Stimulated activated CD4-positive, alpha-beta T cell treated with anti-CD3 and anti-CD28 coated beads, TNF-alpha, amount 100 ng/mL, for 48 hours (primary cell): ENCODE measurements at places on chromosomes 2 and 18.

- DNase-seq = no peak
Observed at GRCh38 chr2:63465633-63466032, 122.6 kb downstream of the WDPCP start.

DNA sequence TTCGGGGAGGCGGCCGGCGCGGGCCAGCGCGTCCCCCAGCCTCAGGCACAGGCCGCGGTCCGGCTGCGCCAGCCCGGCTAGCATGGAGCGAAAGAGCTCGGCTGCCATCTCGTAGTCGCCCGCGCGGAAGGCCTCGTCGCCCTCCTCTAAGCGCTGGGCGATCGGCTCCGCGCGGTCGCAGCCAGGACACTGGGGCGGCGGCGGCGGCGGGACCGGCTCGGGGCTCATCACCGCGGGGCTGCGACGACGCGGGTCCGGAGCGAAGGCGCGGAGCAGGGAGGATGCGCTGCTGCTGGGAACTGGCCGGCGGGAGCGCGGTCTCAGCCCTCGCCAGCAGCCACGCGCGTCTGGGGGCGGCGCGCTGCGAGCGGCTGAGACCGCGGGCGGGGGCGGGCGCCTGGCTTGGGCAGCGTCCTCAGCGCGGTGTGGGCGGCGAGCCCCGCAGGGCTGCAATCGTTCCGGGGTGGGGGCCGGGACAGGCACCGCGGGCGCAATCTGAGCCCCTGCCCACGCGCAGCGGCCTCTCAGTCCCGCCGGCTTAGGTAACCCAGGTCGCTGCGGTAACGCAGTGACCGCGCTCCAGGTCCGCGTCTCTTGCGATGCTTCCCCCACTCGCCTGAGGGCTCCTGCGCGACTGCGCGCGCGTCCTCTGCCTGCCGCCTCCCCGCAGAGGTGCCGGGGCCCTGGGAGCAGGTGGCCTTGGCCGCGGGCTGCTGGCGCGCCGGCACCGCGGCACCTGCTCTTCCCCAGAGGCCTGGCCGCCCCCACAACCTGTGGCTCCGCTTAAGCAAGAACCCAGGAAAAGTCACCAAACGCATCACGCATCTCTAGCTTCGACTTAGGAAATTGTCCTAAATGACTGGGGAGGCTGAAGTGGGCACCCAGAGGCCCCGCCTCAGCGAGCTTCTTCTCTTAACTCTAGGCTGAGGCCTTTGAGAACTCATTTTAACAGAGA is at the start of gene LONRF2:
LONRF2 (minus strand) TSS at position 636 of the 955 bp plus-strand sequence; CDS start at position 228, 408 bp downstream.
- DNase-seq = no peak

DNA sequence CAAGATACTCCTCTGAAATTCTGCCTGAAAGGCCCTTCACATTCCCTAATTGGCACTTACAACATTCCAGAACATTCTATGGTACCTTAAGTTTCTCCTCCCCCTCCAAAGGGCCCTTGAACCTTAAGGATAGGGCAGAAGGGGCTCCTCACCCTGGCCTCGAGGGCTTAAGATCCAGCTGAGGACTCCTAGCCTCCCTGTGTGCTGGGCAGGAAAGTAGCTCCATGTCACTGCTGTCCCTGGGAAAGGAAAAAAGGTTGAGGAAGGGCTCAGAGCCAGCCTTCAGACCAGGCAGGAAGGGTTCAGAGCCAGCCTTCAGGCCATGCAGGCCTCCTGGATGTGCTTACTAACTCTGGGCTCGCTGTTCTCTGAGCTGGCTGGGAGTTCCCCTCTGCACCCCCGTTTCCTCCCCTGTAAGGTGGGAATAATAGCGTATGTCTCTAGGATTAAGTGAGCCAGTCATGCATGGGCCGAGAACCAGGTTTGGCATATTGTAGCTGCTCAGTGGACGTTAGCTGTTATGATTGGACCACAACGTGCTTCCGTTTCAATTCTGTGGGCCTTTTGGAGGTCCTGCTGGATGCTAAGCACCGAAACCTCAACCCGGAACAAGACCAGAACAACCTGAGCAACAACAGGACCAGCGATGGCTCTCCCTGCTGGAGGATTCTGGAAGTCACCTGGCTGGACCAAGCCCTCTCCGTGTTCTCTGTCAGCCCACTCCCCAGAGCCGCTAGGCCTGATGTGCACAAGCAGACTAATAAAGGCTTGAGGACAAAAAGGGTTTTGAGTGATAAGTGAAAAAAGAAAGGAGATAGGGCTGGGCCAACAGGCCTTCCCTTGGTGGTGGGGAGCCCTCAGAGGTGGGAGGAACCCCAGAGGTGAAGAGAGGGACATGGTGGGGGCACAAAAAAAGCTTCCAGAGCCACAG is 1.0 kb upstream of the B3GNT7 start:
- DNase-seq = no peak

DNA sequence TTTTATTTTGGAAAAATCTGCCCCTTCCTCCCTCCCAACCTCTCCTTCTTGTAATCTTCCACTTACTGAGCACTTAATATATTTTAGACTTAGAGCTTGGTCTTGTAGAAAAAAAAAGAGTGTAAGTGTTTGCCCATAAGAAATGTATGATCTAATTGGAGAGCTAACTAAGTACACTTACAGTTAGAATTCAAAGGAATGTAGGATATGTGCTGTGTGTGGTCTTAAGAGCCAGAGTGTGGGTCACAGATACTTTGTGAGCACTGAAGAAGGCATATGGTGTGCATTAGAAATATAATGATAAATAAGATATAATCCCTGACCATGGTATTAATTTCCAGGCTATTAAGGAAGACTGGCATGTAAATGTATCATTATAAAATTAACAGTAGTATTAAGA is 91.8 kb upstream of the ZNF521 start:
- no peak for DNase-seq

DNA sequence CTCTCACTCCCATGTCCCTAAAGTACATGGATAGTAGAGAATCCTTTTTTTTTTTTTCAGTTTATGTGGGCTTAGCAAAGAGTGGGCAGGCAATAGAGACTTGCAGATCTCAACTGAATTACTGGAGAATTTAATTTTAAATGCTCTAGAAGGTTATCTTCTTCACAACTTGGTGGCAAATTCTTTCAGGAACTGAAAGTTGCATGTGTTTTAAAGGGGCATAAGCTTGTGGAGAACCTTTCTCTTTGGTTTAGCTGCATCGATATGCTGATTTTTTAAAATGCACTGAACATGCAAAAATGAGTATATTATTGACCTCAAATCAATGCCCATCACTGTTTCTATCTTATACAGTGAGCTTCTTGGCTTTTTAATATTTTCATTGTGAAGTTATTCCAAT is 24.9 kb upstream of the GALNT3 start:
- no peak for DNase-seq

GRCh38 chr2:36277146-36277808 is 78.3 kb upstream of the CRIM1 start:
- DNase-seq = peak; percentile 32

- DNase-seq = no peak
Observed at GRCh38 chr2:227153758-227154486, 10.1 kb downstream of the COL4A4 start.

DNA sequence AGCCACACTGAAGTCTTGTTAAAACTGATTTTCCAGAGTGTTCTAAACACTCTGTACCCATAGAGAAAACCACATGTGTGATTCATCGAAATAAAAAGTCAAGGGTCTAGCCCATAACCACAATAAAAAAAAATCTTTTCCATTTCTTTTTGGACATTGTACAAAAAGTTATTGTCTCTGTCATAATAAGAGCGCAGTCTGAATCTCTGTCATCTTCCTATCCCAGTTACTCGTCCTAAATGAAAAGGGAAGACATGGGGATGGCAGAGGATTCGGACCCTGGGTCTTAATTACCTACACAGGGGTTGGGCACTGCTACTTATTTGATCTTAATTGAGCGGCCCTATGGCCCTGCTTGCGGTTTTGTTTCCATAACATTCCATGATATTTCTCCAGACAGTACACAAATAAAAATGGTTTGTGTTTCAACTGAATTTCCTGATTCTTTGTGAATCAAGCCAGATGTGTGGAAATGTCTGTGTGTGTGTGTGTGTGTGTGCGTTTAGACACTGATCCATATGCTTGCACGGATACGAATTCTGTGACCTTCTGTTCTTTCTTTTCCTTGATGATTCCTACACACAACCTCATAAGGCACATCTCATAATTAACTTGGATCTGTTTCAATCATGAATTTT is 133.4 kb upstream of the SPATS2L start:
- no peak for DNase-seq

GRCh38 chr2:38533757-38534545 is 68.8 kb downstream of the HNRNPLL start:
- no peak for DNase-seq

- DNase-seq = no peak
Observed at GRCh38 chr2:223771475-223771874, 65.9 kb downstream of the AP1S3 start.

DNA sequence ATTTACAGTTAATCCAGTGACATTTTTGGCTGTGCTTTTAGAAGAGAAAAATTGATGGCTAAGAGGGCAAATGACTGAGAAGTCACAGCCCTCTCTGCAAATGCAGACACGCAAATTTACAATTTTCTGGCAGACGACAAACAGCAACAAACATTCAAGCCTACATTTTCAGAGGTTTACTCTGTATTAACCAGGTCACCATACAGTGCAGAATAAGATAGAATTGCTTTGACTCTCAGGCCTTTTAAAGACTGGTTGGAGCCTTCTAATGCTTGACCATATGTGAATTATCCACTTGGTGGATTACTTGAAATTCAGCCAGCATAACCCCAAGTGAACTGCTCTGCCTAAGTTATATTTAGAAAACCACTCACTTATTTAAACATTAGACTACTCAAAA is 280.9 kb upstream of the STON1 start:
- DNase-seq = no peak

DNA sequence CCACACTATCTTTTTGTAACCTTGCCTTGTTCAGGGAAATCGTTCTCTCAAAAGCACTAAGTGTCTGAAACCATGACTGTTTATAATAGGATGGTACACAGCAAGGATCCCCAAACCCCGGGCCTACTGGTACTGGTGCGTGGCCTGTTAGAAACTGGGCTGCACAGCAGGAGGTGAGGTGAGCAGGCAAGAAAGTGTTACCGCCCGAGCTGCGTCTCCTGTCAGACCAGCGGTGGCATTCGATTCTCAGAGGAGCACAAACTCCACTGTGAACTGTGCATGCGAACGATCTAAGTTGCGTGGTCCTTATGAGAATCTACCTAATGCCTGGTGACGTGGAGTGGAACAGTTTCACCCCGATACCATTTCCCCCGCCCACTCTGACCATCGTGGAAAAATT is 81.8 kb upstream of the KCNJ3 start:
- no peak for DNase-seq

DNA sequence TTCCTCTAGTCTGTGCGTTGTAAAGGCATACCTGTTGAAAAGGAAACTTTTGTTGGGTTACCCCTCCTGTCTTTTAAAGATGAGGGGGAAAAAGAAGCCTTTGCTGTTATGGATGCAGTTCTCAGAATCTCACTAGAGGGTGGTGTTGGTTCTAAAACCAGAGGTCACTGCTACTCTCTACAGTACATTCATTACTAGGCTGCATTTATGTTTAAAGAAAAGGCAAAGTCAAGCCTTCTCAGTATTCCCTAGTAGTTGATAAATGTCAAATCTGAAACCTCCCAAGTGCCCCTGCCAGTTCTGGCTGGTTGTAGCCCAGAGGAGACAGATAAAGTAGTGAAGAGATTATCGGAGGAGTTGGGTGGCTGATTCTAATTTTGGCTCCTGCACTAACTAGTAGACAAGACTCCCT is 1.4 kb upstream of the PLCL1 start:
- DNase-seq = no peak

- no peak for DNase-seq
Observed at GRCh38 chr2:200809506-200810251, 2.0 kb upstream of the BZW1 start.
